ENCODE measurements at places on chromosomes 4 and X. TPM values are rescaled to one million over a fixed set of nuclear protein-coding genes. Genes with fewer than 3 reads are reported as not detected.

HS3ST1 gene
- 0.94 TPM for total RNA-seq

LUZP4 gene
- total RNA-seq, result not detected

COL25A1 gene
- 5.6 TPM for total RNA-seq

PHKA1 gene
- 7.5 TPM for total RNA-seq

GRCh38 chrX:69028006-69028760, 137.1 kb downstream of the PJA1 start:
- H3K27ac ChIP-seq, result no peak overlapping the region
- peaks cover 14% of the 10 kb centered on the region for H3K4me1 ChIP-seq
- no peaks in the 10 kb centered on the region for H3K36me3 ChIP-seq

DNA sequence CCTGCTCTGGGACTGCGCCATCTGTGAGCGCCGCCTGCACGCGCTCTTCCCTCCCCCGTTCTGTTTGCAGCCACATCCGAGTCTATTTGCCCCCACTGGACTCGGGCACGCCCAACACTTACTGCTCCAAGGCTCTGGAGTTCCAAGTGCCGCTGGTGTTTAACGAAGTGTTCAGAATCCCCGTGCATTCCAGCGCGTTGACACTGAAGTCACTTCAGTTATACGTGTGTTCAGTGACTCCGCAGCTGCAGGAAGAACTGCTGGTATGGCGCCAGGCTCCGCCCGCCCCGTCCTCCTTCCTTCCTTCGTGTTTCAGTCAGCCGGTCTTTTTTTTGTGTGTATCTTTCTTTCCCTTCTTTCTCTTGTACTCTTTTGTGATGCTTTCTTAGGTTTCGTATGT, 30.7 kb upstream of the CLCN4 start:
- H3K4me1 ChIP-seq, result peaks cover 2% of the 10 kb centered on the region

DNA sequence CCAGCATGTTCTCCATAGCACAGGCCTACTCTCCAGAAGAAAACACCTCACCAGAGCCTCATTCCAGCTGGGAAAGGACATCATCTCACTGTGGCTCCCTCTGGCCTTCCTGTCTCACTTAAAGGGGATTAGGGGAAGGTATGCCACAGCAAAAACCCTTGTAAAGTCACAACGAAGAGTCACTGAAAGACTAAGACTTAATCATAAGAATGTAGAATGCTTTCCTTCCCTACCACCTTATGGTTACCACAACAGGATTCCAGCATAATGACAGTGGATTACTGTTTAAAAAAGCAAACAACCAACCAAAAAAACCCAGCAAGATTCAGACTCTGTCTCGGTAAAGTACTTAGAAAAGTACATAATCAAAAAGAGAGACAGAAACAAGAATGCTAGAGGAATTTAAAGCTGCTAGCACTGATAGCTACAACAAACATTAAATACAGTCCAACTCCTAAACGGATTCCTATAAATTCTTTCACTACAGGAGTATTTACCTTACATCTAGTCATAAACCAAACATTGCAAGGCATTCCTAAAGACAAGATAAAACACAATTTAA, 75.1 kb downstream of the BANK1 start:
- no peaks in the 10 kb centered on the region for H3K36me3 ChIP-seq
- DNase-seq, result no peak
- no peak overlapping the region for H3K4me3 ChIP-seq
- 0 out of 2 replicates have a peak, but pooled peaks cover 3% of the 10 kb centered on the region for H3K4me1 ChIP-seq

DNA sequence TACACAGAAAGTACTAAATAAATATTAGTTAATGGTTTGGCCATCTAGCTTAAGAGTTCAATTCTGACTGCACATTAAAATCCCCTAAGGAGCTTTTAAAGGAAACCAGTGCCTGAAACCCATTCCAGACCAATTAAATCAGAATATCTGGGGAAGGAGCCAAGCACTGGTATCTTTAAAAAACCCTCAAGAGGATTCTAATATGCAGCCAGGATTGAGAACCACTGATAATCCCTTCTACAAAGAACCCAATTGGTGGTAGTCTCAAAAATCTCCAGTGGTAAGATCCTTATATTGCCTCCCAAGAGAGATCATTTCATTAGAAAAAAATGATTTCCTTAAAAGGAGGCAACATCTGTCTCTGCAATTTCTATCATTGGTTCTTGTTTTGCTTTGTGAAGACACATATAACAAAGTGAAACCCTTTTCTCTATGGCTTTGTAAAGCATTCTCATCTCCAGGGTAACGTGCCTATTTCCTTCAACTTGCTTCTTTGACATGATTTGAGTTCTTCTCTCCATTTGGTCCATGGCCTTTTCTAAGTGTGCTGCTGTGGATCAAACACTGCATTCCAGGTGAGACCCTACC, 3.5 kb downstream of the GPR34 start:
- no peak overlapping the region for H3K27ac ChIP-seq
- H3K4me3 ChIP-seq, result no peak overlapping the region
- H3K4me1 ChIP-seq, result no peaks in the 10 kb centered on the region
- no peaks in the 10 kb centered on the region for H3K36me3 ChIP-seq

DNA sequence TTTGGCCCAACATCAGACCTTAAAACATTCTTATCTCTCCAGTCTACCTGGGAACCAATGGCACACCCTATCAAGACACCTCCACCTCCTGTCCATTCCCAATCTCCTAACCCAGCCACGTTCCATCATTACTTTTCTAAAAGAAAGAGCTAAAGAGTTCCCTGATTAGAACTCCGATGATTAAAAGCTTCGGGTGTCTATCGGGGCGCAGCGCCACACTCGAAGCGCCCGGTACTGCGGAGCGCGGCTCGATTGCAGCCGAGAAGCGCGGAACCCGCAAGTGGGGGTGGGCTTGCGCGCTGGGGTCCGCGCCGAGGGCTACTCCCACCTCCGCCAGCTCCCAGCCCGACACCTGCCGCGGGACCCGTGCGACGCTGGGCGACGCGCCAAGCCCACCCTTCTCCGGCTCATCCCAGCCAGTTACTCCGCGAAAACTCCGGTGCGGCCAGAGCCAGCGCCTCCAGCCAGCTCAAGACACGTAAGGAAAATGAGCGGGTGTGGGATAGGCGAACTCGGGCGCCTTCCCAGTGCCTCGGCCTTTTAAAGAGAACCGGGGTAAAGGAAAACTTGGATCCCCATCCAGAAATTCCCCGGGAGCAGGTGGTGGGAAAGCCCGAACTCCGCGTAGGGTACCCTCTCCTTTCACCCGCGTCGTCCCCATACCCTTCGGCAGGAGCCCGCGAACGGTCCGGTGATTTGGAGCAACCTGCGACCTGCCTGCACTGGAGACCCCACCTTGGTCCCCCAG, 593 bp downstream of the NPY1R start:
- no peaks in the 10 kb centered on the region for H3K36me3 ChIP-seq
- no peaks in the 10 kb centered on the region for H3K4me1 ChIP-seq
- H3K27me3 ChIP-seq, result peaks cover 26% of the 10 kb centered on the region
- peak; percentile 68 for DNase-seq
- H3K27ac ChIP-seq, result no peak overlapping the region
- H3K4me3 ChIP-seq, result peak overlapping the region; percentile 92

GRCh38 chr4:7983296-7983695, 43.6 kb upstream of the AFAP1 start:
- H3K4me3 ChIP-seq, result no peak overlapping the region
- H3K27ac ChIP-seq, result no peak overlapping the region
- peaks cover 24% of the 10 kb centered on the region for H3K4me1 ChIP-seq
- H3K36me3 ChIP-seq, result no peaks in the 10 kb centered on the region
- DNase-seq, result no peak

- H3K4me3 ChIP-seq, result no peak within 1 kb of the TSS
- no peak within 1 kb of the TSS for H3K27ac ChIP-seq
- H3K27me3 ChIP-seq, result no peaks in the 10 kb centered on the region
- H3K36me3 ChIP-seq, result no peaks in the 10 kb centered on the region
- no peak for DNase-seq
These were observed at the start of gene MPC1L for GRCh38 chrX:40623139-40623536. MPC1L (plus strand) TSS chrX:40623428; CDS start chrX:40623566, 138 bp downstream.

- DNase-seq, result no peak
- no peaks in the 10 kb centered on the region for H3K36me3 ChIP-seq
- H3K27ac ChIP-seq, result no peak overlapping the region
These were observed 90.4 kb upstream of the PJA1 start for GRCh38 chrX:69255441-69256290.

All from GM23338 (cell line).